ENCODE measurements at places on chromosomes 12 and 14.

- no peak for DNase-seq
Observed at GRCh38 chr14:103111232-103111868, 11.9 kb upstream of the TNFAIP2 start.

- DNase-seq = no peak
Observed at GRCh38 chr14:32312010-32312331, 17.1 kb upstream of the AKAP6 start.

- no peak for DNase-seq
Observed at GRCh38 chr12:65126482-65126881, 5.4 kb upstream of the WIF1 start.

DNA sequence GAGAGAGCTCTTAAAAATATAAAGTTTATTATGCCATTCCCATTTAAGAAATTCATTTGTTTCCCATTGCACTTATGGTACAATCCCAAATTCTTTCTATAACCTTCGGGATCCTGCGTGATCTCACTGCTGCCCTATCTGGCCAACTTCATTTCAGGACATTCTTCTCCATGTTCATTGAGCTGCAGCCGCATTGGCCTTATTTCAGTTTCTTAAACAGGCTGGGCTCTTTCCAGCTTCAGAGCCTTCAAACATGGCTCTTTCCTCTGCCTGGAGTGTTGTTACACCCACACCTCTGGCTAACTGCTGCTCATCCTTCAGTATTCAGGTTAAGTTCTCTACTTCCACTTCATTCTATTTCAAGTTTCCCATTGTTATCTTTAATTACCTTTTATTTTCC lies 58.5 kb upstream of the LRTM2 start:
- no peak for DNase-seq

GRCh38 chr14:50806241-50806933 lies 24.6 kb downstream of the NIN start:
- no peak for DNase-seq

DNA sequence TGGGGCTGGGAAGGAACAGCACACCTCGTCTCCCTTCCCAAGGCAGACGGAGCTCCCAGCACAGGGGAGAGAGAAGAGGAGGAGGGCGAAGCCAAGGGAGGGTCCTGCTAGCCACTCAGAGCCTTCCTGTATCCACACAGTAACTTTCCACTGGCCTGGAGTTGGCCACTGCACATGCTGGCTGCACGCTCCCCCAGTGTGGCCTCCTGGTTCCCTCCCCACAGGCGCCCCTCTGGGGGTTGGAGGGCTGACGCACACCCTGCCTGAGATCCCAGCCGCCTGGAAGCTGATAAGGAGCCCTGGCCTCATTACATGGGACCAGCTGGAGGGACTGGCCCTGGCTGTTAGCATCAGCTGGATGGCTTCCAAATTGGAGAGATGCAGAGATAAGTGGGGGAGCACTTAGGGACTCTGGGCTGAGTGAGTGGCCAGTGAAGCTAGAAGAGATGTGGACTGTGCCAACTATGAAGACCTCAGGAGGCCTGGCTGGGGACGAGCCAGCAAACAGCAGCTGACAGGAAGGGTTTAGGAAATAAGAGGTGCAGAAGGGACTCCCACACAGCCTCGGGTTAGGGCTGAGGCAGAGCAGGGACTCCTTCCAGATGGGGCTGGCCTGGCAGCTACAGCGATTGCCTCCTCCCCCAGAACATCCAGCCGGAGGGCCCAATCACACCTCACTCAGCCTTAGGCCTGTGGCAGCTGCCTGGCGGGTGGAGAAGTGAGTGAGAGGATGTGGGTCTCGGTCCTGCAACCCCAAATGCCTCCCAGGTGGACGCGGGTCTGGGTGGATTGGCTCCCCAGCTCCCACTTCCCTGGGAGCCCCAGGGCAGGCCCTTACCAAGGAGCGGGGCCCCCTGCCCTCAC lies 26.3 kb upstream of the BCDIN3D start:
- DNase-seq = peak; percentile 47

DNA sequence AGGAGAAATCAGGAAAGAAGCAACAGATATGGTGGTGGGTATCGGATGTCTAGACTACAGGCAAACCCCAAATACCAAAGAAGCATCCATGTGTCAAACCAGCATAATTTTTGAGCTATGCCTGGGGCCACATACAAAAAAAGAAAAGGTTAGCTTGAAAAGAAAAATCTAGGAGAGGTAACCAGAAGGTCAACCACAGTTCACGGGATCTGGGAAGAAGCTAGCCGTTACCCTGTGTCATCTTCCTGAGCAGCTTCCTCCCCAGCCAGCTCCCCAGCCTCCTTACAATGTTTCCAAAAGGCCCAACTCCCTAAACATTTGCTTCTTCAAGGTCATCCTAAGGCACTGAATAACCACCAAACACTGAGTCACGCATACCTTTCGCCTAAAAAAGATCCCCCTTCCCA lies 3.1 kb downstream of the SINHCAF start:
- no peak for DNase-seq

GRCh38 chr14:68583548-68584280 lies 209.2 kb downstream of the ZFP36L1 start:
- DNase-seq = no peak

GRCh38 chr14:73290279-73290678 lies 53.0 kb downstream of the PAPLN start:
- DNase-seq = no peak

DNA sequence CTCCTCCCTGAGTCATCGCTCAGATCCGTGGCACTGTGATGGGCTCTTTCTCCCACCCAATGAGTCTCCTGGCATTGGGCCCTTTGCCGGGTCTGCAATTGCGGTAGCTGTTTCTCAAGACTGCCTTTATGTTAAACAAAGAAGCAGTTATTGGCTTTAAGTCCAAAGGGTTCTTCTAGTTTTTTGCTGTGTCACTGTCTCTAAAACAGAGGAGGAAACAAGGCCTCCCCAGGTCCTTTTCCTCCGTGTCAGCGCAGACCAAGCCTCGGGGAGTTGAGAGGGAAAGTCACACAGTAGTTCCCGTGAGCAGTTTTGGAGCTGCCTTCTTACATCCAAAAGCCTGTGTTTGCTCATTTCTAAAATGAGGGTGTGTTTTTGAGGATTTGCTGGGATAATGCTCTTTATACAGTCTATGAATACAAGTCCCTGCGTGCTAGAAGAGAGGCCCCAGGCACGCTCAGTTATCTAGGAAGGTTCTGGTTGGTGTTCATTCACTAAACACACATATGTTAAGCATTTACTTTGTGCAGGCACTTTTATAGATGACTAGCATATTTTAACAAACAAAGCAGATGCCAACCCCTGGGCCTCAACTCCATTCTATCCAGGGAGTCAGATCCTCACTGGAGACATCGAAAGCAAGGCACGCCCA lies 126.0 kb upstream of the PZP start:
- no peak for DNase-seq

GRCh38 chr12:57993030-57993429 lies 51.7 kb downstream of the ATP23 start:
- DNase-seq = no peak

DNA sequence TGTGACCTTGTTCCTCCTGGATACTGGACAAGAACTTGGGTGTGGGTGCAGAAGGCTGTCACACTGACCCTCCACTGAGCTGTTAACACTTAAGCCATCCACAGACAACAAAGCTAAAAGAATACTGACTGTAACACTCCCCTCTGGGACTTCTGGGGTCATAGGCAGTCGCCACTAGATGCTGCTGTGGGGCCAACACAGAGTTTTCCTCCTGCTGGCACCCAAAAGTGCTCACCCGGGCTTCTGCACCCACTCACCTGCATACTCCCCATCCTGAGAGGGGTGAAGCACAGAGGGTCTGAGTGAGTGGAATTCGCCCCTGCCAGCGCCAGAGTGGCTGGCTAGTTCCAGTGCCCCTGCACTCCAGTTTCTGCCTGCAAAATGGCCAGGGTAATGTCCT lies 422.4 kb upstream of the LMO3 start:
- DNase-seq = no peak

GRCh38 chr14:74614508-74615495 lies 2.8 kb upstream of the LTBP2 start:
- no peak for DNase-seq

DNA sequence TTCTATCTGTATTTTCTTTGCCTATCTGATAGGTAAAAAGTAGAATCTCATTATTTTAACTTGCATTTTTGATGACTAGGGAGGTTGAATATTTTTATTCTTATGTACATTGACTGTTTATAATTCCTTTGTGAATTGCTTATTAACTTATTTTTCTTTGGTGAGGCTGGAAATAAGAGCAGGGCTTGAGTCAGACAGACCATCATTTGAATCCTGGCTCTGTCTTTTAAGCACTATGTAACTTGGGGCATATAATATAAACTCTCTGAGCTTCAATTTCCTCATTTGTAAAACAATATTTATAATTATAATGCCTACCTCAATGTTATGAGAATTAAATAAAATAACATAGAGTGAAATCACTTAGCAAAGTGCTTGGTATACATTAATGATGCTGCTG lies 108.9 kb downstream of the MSRB3 start:
- no peak for DNase-seq

GRCh38 chr14:24861083-24861630 lies 188.8 kb downstream of the STXBP6 start:
- DNase-seq = no peak

GRCh38 chr12:76784600-76785051 lies 20.7 kb downstream of the ZDHHC17 start:
- no peak for DNase-seq

- peak; percentile 78 for DNase-seq
Observed at GRCh38 chr14:67418401-67419191, 6.6 kb upstream of the PLEK2 start.

GRCh38 chr12:53102883-53103807 lies at the start of gene SOAT2:
SOAT2 (plus strand) TSS chr12:53103486; CDS start chr12:53103578, 92 bp downstream.
- DNase-seq = no peak

DNA sequence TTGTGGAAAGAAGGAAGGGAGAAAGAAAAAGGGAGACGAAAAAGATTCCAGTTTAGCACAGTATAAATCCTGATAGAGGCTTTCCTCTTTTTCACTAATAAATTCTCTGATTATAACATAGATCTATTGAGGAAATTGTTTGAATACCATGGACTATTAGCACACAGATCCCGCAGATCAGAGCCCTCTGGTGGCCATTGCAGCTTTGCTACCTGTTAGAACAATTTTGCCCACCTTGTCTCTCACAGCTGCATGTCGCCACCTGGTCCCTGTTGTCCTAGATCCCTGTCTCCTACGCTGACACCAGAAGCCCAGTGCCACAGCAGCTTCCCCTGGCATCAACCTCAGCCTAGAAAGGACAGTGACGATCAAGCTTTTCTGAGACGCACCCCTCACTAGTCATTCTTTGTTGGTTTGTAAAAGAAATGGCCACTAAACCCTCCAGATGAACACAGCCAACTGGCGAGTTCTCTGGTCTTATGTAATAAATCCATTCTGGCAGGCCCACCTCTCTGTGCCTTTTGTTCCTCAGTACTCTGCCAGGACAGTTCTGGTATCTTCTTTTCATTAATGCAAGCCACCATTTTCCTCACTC lies 9.9 kb downstream of the GPHB5 start:
- DNase-seq = no peak

DNA sequence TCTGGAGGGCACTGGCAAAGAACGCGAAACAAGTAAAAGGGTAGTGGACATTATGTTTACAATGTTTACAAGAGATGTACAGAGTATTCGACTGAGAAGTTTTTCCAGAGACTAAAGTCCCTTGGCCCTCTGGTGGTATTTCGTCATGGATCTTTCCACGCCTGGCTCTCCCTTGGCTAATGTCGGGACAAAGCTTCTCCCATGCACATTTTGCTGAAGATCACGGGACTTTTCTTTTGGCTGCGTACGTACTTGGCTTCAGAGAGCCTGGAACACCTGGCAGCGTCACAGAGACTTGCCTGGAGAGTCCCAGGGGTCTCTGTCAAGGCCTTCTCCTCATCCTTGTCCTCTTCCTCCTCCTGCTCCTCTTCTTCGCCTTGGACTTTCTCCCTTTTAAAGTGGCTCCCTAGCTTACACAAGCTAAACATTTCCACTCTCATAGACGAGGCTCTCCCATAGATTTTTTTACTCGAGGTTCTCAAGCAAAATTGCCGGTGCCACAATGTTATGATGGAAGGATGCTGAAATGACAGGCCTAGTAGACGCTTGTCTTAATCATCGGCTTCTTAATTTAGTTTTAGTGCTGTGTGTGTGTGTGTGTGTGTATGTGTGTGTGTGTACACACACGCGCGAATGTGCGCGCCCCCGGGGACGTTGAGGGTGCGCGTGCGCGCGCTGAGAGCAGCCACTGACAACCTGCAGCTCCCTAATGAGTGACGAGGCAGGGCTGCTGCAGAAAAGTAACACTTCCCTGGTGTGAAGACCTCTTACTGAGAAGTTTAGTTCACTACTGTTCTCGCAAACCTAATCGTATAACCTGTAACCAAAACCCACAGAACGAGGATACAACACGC lies 4.9 kb upstream of the FOXG1 start:
- DNase-seq = no peak

GRCh38 chr12:66035288-66035966 lies 95.1 kb downstream of the LLPH start:
- no peak for DNase-seq

DNA sequence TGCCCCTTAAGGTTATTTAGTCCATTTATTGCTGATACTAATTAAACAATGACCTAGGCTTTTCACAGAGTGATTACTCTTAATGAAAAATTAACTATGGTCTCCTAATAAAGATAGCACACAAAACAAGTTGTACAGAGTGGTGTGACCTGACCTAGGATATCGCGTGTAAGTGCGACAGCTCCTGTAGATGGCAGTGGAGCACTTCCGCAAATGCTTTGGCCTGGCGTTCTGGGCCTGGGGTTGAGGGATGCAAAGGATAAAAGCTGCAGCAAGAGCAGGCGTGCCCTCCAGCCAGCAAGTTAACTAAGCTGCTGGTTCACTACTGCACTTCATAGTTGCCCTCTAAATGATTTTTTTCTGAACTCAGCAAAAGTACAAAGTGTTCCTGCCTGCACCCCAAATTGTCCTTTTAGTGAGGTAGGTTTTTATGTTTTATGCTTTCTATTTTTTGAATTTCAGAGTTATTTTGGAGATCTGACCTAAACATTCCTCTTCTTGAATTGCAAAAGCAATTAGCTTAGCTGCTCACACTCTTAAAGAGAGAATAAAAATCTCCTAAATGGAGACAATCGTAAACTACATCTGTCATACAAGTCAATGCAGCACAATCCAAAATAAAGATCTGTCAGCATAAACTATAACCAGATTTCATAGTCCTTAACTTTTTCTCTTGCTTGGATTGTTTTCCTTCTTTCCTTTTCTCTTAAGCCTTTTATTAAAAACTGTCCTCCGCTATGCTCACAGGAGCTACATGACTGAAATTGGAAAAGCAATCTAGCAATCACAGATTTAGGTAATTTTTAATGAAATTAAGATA lies 379.6 kb downstream of the LRIG3 start:
- DNase-seq = peak; percentile 62

DNA sequence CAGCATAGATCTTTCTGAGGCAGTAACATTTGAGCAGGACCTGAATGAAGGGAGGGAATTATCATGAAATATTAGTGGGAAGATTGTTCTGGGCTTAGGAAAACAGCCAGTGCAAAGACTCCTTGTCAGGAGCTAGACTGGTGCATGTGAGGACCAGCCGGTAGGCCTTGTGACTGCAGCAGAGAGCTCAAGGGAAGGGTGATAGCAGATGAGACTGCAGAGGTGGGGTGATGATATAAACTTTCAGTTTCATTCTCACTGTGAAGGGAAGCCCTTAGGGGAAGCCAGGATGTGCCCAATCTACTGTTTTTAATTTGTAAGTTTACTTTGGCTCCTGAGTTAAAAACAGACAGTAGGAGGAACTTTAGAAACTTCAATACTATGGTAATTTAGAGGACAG lies 12.4 kb downstream of the IL22 start:
- peak; percentile 20 for DNase-seq

- no peak for DNase-seq
Observed at GRCh38 chr12:104790296-104791125, 167.6 kb downstream of the SLC41A2 start.

GRCh38 chr14:73339206-73339605 lies 101.9 kb downstream of the PAPLN start:
- no peak for DNase-seq

- no peak for DNase-seq
Observed at GRCh38 chr12:38664661-38665269, 240.6 kb downstream of the CPNE8 start.
